ENCODE measurements at places on chromosomes 7 and 10.

- DNase-seq: no peak
Observed at GRCh38 chr7:4738711-4739527, 36.5 kb upstream of the AP5Z1 start.

DNA sequence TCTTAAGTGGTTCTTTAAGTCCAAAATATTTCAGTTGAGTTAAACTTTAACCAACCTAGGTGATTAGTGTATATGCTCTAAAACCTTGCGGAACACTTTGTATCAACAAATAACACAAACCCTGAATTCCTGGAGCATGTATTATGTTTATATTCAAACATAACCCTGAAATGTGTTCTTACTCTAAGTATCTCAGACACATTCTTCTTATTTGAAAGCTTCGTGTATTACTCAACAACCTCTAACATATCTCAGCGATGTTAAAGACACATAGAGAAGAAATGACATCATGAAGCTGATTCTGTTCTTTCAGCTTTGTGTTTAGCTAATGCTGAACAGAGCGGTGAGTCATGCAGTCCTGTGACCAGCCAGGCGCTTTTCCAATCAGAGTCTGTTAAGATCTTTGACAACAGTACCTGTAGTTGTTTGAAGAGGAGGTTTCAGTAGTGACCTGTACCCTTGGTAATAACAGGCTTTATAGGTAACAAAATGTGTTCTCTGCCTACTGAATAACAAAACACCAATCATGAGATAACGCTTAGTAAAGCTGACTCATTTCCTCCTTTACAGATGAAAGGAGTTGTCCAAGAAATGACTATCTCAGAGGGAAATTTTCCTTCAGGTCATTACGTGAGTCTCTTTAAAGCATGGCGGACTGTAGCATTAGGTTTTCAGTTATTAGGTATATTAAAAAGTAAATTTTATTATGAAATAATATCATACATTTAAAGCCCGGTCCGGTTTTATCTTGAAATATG lies 67.3 kb upstream of the KLF6 start:
- DNase-seq: no peak

- no peak for DNase-seq
Observed at GRCh38 chr7:76354981-76355730, 3.6 kb downstream of the YWHAG start.

DNA sequence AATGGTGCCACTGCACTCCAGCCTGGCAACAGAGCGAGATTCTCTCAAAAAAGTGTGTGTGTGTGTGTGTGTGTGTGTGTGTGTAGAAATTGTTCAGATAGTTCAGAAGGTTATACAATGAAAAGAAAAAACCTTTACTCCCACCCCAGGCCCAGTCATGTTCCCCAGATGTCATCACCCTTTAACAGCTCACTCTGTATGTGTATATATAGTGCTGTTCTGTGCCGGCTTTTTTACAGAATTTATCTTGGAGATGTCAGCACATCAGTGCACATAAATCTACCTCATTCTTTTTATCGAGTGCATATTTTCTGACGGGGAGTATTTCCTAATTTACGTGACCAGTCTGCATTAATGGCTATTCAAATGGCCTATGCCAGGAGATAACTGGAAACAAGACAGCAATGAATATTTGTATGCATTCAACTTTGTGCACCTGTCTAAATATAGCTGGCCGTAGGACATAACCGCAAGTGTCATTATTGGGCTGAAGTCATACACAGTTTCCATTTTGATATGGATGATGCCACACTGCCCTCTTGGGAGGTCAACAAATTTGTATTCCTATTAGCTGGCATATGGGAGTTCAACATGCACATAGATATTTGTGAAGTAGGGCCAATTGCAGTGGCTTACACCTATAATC lies 11.7 kb downstream of the NIPSNAP2 start:
- no peak for DNase-seq

DNA sequence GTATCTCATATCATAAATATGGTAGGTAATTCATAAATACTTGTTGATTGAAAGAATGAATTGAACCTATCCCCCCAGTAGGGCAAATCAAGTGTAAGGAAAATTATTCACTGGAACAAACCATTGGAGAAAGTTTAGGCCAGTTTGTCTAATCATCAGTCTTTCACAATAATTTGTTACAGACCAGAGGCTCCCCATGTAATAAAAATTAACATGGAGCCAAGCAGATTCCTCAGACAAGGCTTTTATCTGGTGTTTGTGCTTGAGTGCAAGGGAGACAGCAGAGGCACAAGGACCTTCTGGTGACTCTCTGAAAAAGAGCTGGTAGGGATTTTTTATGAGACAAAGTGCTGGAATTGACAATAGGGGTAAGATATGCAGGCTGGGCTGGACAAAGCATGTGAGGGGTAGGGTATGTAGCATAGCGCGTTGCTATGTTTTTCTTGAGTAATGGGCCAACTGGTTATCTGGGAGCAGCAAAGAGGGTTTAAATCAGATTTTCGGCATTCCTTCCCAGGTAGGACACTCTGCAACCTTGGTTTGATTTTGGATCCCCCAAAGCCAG lies 7.8 kb upstream of the PANK1 start:
- no peak for DNase-seq

GRCh38 chr7:138417078-138417700 lies 42.9 kb upstream of the TRIM24 start:
- no peak for DNase-seq

DNA sequence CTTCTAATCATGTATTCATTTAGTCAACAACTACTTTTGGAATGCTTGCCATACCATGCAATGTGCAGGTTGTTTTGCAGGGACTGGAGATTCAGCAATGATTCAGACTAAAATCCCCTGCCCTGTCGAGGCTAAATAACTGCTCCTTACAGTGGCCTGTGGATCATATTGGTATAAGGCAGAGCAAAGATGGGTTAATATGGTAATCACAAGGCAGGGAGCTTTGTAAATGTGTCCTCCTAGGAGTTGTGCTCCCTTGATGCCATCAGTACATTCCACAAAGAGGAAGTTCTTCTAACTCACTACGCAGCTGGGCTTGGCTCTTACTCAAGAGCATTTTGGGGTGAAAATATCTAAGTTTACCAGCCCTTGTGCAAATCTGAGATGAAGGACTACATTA lies 614 bp upstream of the IFIT2 start:
- DNase-seq: no peak

DNA sequence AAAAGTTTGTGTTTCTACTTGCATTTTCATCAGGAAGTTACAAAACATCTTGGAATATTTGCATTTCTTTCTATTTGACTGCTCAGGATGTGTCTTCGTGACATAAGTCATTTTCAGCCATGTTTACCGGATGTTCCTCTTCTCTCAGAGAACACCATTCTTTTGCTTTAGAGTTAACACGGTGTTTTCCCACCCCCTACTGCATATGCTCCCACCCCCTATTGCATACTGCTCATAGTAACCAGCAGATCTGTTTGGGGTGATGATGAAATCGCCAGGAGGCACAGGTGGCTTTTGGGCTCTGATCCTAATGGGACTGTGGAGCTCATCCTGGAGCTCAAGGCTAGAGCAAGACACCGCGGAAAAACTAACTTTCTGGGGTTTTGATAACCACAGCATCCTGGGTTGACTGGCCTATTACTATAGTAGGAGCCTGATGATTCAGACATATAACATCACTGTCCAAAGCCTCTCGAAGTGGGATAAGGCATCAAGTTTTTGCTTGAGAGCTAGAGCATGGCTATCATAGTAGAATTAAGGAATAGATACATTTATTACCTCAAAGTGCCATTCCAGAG lies 65.1 kb upstream of the BET1 start:
- no peak for DNase-seq

DNA sequence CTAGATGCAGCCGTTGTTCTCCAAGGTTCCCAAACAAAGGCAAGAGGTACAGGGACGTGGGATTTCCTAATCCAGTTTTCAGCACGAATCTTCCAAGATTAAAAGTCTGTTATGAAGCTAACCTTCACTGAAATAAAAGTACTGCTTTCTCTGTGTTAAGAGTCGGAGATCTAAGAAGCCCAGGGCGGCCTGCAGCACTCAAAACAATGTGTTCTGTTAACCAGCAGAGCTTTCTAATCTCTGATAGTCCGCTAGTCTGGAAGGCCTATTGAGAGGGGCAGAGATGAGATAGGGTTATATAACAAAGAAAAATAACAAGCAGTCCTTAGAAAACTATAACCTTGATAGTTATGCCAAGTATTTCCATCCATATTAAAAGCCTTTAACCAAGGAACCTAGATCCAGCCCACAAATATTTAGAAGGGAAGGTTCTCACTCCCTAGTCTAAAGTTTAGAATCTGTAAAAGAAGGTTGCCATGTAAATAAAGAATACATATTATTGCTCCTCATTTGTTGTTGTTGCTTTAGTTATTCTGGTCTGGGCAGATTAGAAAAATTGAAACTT lies 106.3 kb upstream of the SVIL start:
- DNase-seq: no peak

GRCh38 chr7:101378751-101379174 lies 16.1 kb downstream of the COL26A1 start:
- DNase-seq: no peak

DNA sequence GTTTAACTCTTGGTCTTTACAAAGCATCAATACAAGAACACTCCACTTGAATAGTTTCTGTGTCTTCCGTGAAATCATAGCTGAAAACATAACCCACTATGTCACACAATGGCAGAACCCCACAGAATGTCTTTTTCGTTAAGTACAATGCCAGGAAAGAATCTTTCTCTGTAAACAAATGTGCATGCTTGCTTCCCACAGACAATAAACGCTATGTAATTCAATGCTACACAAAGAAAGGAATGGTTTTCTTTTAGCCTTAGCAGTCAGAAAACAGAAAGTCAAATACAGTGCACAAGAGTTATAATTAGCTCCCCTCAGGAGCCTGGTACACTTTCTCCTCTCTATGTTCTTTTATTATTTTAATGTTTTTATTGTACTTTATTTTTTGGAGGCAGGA lies 186.1 kb downstream of the SRPK2 start:
- DNase-seq: no peak

DNA sequence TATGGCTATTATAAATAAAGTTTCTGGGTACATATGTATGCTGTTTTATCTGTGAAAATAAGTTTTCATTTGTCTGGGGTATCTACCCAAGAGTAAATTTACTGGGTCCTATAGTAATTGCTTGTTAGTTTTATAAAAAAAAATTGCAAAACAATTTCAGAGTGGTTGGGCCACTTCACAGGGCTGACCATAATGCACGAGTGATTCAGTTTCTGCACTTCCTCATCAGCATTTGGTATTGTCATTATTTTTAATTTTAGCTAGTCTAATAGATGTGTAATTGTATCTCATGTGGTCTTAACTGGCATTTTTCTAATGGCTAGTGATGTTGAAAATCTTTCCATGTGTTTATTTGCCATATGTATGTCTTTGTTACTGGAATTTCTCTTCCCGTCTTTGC lies 452.4 kb upstream of the AKR1E2 start:
- DNase-seq: no peak

DNA sequence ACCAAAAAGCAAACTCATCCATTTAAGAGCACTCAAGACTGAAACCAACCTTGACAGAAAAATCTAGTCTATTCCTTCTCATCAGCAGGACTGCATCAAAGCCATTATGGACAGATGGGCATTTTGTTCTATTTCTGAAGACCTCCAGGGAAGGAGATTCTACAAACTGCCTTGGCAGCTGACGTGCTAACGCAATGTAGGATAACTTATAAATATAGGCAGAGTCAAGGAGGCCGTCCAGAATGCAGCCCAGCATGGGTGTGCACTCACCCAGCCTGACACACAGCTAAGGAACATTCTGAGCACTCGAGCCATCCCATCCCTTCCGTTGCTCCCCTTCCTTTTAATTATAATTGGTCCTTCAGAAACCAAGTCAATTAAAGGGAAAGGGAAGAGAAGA lies 25.3 kb upstream of the NEBL start:
- DNase-seq: no peak

DNA sequence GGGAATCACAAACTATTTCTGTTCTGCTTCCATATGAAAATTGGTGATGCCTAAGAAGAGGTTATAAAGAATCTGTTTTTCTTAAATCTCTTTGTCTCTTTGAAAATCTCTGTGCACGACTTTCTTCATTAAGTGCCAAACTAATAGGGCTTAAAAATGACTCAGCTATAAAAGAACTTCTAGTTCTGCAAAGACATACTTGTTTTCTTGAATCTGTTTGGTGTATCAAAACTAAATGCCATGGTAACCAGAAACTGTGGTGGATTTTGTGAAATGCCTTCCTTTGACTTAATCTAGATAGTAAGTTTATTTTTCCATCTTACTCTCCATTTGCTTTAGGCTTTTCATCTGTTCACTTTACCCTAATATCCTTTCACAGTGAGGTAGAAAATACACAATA lies 417.8 kb downstream of the PARD3 start:
- DNase-seq: no peak

DNA sequence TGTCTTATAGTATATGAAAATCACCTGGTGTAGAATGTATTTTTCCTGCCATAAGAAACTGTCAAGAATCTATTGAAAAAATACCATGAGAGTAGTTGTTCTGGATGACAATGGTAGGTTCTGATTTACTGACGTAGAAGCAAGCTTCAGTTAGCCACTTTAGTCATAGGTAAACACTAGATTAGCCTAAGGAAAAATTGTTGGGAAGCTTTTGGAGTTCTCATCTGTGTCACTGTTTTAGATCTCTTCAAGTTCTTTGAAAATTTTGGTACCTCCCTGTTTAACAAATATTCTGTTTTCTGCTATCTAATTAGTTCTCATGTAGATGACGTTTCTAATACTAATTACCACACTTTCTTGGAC lies 131.8 kb downstream of the ADK start:
- DNase-seq: no peak

DNA sequence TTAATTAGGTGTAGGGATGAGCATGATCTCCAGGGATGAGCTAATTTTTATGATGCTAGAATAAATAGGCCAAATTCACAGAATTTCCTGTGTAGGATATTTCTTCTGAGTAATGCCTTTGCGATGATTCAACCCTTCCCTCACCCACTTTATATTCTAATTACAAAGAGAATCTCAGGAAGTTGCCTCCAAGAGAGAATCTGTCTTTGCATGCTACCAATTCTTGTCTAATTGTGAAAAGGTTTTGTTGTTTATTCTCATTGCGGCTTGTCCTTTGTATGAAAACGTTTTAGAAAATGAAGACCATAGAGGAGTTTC lies 6.3 kb downstream of the C7orf57 start:
- no peak for DNase-seq

DNA sequence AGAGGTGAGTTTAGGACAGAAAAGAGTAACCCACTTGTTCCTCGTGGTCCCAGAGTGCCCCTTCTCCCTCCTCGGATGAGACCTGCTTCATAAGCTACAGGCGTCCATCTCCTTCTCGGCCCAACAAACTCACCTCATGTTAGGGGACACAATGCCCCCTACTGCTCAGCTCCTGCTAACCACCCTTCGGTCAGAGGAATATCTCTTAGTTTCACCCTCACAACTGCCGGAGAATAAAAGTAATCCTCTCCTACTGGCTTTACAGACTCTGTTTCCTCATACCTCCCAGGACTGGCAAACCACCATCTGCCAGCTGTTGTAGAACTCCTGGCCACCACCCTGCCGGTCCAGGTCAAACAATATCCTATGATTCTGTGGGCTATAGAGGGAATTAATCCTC lies 3.2 kb downstream of the AKR1B15 start:
- DNase-seq: no peak

DNA sequence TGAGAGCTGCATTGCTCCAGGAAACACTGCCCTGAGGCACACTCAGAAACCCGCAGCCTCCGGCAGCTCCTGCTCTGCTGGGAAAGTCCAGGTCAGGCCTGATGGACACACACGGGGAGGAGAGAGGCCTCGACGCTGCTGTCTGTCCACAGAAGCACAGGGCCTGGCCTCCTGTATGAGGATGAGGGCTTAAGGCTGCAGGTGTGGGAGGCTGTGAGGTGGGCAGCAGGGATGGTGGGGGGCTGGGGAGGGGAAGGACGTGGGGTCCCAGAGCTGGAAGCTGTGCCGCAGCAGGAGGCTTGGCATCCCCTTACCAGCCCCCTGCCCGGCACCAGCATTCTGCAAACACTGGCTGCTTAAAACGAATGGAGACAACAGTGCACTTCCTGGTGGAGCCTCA lies 186.2 kb downstream of the DNAJB6 start:
- DNase-seq: no peak

All from NCI-H187 treated with DMSO at 0.1 percent for 48 hours (cell line).